HT-29 (cell line): ENCODE measurements at places on chromosomes 16 and 17. TPM values are rescaled to one million over a fixed set of nuclear protein-coding genes. Genes with fewer than 3 reads are reported as not detected.

CACNG5 gene
- total RNA-seq, result not detected in 2 replicates

ITGAX gene
- total RNA-seq, result 0.15 and 0.26 TPM in 2 replicates

RCVRN gene
- not detected in 2 replicates for total RNA-seq

HCRT gene
- total RNA-seq, result not detected in 2 replicates

ANKFN1 gene
- total RNA-seq, result 0.29 TPM in 1 of 2 replicates, not detected in the other

RPS2 gene
- total RNA-seq, result 4,154 and 4,232 TPM in 2 replicates

UMOD gene
- total RNA-seq, result not detected in 2 replicates

TMEM231 gene
- total RNA-seq, result 8.4 and 11.0 TPM in 2 replicates

KRT20 gene
- total RNA-seq, result 189 and 203 TPM in 2 replicates

C17orf58 gene
- 40.7 and 45.7 TPM in 2 replicates for total RNA-seq

KCTD19 gene
- total RNA-seq, result not detected in 2 replicates

ASGR1 gene
- total RNA-seq, result 0.52 TPM in 1 of 2 replicates, not detected in the other

RAB26 gene
- total RNA-seq, result 13.4 and 24.9 TPM in 2 replicates

KRTAP4-6 gene
- total RNA-seq, result not detected in 2 replicates

PLA2G15 gene
- total RNA-seq, result 15.9 and 18.6 TPM in 2 replicates

MRPL58 gene
- 61.7 and 66.4 TPM in 2 replicates for total RNA-seq

PLLP gene
- 0.13 and 0.16 TPM in 2 replicates for total RNA-seq

KIF2B gene
- not detected in 2 replicates for total RNA-seq

EME1 gene
- 7.5 and 11.8 TPM in 2 replicates for total RNA-seq

FOXN1 gene
- not detected in 2 replicates for total RNA-seq

MT1M gene
- total RNA-seq, result not detected in 2 replicates

CCT6B gene
- 0.61 and 0.76 TPM in 2 replicates for total RNA-seq

SCNN1B gene
- not detected in 2 replicates for total RNA-seq

PHAF1 gene
- 13.6 and 15.4 TPM in 2 replicates for total RNA-seq

EFCAB5 gene
- 0.51 TPM in 1 of 2 replicates, not detected in the other for total RNA-seq

KRTAP4-5 gene
- total RNA-seq, result not detected in 2 replicates
